ENCODE measurements at places on chromosomes 13 and 19.

DNA sequence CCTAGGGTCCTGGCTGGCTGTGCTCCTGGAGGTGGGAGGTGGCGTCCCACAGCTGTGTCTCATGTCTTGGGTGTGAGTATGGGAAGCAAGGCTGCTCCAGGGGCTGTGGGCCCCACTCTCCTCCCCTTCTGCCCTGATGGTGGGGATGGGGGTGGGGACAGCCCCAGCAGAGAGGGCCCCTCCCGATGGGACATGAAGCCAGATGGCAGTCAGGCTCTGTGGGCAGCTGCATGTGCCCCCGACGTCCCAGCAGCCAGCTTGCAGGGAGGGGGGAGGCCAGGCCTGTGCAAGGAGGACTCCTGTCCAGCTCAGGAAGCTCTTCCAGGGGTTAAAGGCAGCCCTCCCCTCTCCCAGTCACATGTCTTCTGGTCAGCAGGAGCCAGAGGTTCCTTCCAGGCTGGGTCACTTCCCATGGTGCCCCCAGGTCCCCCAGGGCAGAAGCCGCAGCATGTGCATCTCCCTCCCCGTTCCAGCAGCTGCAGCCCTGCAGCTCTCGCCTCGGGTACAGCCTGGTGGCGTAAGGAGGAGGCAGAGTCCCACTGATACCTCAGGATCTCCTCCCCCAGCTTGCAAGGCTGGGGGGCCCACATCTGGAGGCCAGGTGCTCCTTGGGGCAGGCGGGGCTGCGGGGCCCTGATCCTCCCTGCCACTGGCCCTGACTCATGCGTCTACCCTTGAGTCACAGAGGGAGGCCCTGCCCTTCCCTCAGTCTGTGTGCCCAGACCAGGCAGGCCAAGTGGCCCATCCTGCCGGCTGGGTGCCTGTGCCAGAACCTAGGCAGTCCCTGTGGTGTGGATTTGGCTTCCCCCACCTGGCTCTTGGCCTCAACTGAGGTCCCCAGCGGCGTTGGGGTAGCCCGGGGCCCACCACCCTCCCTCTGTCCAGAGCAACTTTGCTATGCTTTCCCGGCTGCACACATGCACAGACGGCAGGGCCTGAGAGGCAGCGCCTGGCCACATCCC lies 13.0 kb downstream of the YIPF2 start:
- DNase-seq, result no peak

DNA sequence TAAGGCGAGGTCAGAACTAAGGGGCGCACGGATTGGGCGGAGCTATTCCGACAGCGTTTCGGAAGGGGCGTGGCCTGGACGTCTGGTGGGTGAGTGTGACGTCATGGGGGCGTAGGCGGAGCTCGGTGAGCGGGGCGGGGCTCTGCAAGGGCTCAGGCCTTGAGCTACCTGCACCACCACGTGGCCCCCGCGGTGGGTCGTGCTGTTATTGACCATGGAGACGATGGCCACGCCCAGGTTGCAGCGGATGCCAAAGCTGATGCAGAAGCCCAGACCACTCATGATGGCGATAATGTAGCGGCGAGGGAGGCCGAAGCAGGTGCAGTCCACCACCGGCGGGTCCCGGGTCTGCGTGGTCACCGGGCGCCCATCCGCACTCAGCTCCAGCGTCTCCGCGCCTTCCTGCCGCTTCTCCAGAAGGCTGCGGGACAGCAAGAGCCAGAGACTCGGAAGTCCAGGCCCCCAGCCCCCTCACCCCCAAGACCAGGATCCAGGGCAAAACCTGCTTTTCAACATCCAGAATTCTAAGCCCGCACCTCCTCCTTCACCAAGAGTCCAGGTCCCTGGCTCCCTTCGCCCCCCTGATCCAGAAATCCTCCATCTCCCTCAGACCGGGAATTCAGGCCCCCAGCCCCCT lies 4.8 kb downstream of the SLC17A7 start:
- DNase-seq, result no peak

DNA sequence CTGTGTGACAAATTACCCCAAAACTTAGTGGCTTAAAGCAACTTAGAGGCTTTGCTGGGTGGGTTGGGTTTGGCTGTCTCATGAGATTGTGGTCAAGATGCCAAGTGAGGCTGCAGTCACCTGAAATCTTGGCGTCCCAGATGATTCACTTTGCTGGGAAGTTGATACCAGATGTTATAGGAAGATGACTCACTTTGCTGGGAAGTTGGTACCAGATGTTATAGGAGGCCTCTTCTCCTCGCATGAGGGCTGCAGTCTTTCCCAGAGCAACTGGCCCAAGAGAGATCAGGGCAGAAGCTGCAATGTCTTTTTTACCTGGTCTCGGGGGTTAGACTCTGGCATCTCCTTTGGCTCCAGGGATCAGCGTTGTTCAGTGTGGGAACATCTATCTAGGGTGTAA lies 16.8 kb downstream of the TEX29 start:
- DNase-seq, result no peak

- DNase-seq, result no peak
Observed at GRCh38 chr13:38899571-38899970, 91.1 kb downstream of the STOML3 start.

GRCh38 chr13:33202644-33203169 lies 82.8 kb downstream of the STARD13 start:
- no peak for DNase-seq

- DNase-seq, result no peak
Observed at GRCh38 chr13:96946709-96947311, 47.5 kb downstream of the OXGR1 start.

DNA sequence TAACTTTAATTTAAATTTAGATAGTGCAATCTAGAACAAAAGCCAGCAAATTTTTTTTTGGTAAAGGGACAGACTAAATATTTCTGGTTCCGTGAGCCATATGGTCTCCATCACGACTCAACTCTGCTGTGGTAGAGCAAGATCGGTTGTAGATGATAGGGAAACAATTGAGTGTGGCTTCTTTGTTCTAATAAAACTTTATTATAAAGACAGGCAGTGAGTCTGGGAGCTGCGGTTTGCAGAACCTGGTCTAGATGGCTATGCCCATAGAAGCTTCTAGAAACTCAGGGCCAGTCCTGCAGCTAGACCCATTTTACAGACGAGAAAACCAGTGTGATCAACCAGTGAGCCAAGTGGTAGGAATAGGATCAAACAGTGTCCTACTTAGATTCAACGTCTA lies 11.2 kb downstream of the CDC37 start:
- DNase-seq, result no peak

- no peak for DNase-seq
Observed at GRCh38 chr19:7575434-7576040, 20.1 kb upstream of the CAMSAP3 start.

DNA sequence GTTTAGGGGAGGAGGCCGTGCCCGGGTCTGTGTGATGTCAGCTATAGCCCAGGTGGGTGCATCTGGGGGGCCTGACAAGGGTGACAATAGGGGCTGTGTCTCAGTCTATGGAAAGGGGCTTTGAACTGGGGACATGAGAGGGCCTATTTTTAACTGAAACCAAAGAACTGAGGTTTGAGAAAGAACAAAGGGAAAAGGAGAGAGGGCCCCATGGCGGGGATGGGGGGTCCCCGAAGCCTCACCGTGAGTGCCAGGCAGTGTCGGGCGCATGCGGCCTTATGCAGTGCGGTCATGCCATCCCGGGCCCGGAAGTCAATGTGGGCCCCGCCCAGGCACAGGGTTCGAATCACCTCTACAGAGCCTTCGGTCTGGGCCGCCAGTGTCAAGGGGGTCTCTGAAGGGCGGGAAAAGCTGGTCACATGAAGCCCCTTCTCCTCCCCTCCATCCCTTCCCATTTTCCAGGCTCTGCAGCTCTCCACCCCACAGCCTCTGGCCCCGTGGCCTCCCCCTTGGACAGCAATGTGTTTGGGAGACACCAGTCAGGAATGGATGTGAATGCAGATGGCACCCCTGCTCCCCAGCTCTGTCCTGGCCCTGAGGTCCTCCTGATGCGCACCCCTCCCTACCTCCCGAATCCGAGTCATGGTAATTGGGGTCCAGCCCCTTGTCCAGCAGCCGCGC lies 5.9 kb downstream of the SHANK1 start:
- DNase-seq, result no peak

DNA sequence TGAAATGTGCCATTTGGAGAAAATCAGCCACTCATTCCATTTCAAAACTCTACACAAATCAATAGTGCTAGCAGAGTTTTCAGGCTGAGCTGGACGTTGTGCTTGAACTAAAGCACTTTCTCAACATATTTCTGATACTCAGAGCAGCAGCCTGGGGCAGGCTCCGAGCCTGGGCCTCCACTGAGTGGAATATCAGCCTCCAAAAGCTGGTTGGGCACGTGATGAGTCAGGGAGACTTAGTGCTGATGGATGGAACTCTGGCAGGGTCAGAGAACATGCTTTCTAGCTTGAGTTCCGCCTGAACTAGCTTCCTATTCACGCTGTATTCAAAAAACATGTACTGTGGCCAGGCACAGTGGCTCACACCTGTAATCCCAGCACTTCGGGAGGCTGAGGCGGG lies 85.8 kb upstream of the PCDH8 start:
- no peak for DNase-seq

- no peak for DNase-seq
Observed at GRCh38 chr19:35107545-35107944, 8.1 kb upstream of the FXYD3 start.

GRCh38 chr19:8504171-8504570 lies 1.7 kb upstream of the PRAM1 start:
- no peak for DNase-seq

- DNase-seq, result no peak
Observed at GRCh38 chr19:35087393-35087792, 28.2 kb upstream of the FXYD3 start.

DNA sequence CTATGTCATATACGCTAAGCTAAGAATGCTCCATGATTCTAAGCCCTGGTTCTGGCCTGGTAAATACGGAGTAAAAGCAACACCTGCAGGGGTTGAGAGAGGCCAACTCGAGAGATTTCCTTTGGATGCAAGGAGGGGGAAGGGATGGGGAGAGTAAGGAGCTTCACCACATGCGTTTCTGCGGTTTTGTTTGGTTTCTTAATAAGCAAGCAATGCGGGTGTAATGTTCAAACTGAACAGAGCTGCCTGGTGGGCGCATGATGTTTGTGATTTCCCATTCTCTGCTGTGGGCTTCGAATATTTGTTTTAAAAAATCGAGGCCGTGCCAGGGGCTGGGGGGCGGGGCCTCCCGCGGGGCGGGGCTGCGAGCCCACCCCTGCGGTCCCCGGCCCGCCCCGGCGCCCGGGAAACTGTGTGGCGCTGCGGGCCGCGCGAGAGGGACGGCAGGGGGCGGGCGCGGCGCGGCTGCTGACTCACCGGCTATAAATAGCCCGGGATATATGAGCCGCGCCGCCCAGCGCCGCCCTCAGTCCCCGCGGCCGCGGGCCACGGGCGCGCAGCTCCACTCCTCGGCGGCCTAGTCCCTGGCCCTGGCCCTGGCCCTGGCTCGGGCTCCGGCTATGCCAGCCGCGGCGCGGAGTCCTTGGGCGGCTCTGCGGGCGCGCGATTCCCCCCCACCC lies 5.1 kb downstream of the BBC3 start:
- DNase-seq, result peak; percentile 75

DNA sequence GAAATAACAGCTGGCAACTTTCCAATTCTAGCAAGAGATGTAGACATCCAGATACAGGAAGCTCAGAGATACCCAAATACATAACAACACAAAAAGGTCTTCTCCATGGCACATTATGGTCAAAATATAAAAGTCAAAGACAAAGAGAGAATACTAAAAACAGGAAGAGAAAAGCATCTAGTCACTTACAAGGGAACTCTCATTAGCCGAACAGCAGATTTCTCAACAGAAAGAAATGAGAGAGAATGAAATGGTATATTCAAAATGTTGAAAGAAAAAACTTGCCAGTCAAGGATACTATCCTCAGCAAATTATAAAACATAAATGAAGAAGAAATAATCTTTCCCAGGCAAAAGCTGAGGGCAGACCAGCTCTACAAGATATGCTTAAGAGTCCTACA lies 12.4 kb downstream of the ZNF780A start:
- DNase-seq, result no peak

DNA sequence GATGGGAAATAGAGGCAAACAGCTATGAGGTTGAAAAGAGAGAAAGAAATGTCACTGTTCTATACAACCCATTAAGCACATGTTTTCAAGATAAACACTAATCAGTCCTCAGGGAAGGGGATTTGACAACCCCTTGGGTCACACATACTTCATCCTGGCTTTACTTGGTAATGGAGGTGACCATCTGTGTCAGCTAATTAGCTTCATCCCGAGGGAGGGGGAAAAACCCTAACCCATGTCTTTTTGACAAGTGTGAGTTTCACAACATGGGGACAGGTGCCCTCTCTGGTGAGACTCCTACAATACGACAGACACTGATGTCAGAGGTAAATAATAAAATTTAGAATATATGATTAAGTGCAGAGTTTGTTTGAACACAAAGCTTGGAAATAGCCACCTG lies 43.1 kb downstream of the ZNF611 start:
- no peak for DNase-seq

DNA sequence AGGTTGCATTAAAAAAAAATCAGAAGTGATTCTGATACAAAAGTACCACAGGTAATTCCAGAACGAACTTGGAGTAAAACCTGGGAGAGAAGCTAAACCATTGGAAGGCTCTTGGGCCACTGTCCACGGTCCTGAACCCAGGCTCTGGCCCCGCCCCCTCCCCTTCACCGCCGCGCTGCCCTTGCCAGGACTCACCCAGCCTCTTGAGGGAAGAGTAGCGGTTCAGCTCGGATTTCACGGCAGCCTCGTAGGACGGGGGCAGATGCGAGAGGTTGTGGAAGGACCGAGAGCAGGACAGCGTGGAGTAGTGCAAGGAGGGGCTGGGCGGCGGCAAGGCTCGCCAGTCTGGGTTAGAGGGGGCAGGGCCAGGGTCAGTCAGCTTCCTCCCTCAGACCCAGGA lies 5.7 kb downstream of the SHISA7 start:
- no peak for DNase-seq

DNA sequence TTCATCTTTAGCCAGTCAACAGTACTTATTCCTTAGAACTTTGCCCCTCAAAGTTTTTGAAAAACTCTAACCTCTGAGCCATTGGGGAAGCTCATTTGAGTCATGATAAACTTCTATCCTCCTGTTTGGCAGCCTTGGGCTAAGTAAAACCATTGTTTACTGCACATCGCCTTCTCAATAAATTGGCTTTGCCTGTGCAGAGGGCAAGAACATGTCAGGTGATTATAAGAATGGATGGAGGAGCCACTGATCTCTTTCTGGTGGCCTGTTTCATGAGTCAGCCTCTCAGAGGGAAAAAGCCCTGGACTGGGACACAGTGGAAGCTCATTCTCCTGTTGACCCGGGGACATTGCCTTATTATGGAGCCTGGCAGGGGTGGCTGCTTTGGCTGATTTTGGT lies 19.4 kb upstream of the PSG4 start:
- no peak for DNase-seq

DNA sequence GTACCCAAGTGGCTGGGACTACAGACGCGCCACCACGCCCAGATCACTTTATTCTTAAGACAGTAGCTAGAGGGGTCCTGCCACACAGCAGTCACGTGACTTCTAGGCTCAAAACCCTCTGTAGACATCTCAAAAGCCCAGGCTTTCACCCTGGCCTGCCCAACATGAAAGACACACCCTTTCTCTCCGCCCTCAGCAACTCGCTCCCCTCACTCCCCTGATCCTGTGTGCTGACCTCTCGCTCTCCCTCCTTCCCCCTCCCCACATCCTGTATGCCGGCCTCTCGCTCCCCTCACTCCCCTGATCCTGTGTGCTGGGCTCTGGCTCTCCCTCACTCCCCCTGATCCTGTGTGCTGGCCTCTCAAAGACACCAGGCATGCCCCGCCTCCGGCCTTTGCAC lies 77.4 kb downstream of the SLC15A1 start:
- DNase-seq, result no peak

GRCh38 chr19:408902-409515 lies at the start of gene C2CD4C:
Gene C2CD4C, minus strand, starts transcription at chr19:409147. Its CDS starts 786 bp downstream, at chr19:408361.
- DNase-seq, result no peak

GRCh38 chr13:28394422-28394821 lies 100.5 kb downstream of the FLT1 start:
- DNase-seq, result no peak

GRCh38 chr19:18346091-18346490 lies 5.7 kb downstream of the PGPEP1 start:
- DNase-seq, result no peak

Data from stimulated activated CD4-positive, alpha-beta T cell treated with anti-CD3 and anti-CD28 coated beads, TNF-alpha, amount 100 ng/mL, for 4 hours (primary cell).